Central memory CD4-positive, alpha-beta T cell (primary cell): ENCODE measurements at places on chromosomes 3 and 15.

DNA sequence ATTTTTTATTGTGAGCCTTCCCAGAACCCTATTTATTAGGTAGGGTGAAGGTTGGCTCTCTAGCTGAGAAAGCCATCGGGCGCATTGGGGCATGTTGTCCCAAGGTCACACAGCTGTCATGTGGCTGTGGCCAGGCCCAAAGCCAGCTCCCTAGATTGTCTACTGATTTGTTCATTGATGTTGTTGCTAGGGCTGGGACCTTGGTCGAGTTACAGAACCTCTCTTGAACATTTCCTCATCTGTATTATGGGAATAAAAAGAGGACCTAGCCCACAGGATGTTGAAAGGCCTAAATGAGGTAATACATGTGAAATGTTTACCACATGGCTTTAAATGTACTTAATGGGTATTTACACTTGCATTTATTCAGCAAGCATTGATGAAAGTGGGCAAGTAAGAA, 252.5 kb downstream of the SUCLG2 start:
- DNase-seq, result no peak

DNA sequence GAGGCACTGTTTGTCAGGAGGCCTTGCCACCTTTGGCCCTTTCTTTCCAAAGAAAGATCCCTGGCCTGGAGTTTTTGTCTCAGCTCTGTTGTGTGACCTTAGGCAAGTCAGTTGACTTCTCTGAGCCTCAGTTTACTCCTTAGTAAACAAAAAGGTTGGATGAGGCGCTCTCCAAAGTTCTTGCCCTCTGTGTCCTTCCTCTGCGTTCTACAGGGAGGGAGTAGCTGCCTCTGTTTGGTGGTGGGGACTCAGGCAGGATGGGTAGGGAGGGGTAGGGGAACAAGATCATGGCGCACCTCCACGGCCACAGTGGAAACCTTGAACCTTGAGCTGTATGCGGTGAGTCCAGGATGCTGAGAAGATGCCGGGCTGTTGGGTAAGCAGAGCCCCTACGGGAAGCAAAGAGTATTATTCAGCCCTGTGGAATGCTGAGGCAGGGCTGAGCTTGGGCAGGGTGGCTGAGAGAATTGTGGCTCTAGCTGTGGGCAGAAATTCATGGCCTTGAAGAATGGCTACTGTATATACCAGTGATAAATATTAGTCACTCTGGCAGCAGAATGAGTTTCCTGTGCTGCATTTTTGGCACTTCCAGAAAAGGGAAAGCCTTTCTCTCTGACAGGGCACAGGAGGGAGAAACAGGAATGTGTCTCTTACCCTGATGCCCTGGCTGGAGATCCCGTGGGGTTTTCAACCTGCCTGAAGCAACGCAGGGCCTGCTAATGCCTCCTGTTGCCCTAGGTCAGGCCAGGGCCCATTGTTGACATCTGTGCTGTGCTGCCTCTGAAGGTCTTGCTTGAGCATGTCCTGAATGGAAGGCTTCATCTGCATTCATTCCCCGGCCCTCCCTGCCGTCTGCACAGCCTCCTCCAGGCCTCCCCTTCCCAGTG, 39.9 kb downstream of the SMAD3 start:
- DNase-seq, result no peak

DNA sequence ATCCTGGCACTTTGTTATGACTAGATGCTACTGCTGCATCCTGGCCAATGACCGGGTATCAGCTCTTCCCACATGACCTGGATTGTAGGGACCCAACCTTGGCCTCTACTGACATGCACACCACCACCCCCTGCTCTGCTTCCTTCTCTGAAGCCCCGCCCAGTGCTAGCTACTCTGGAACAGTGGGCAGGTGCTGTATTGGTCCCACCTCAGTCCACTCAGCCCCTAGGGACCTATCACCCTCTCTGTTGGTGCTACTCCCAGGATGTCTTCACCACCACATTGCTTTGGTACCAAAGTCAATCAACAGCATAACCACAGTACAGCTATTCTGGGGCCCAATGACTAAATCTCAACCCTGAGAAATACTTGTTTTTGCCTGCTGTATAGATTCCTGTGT, 170.2 kb upstream of the PRICKLE2 start:
- DNase-seq, result no peak

DNA sequence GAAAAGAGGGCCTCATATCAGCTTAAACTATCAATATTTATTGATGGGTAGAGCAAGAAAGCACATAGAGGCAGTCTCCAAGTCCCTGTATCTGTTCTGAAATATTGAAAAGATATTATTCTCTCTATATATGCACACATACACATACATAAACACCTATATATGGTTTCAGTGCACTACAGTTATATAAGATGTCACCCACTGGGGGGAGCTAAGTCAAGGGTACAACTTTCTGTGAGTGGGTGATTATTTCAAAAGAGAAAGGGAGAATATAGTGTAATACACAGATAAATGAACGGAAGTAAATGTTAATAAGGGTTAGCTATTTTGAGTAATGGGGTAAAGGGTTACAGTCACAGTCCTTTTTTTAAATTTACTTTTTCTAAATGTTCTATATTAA, 8.8 kb downstream of the SNTN start:
- no peak for DNase-seq

- no peak for DNase-seq
Measured at GRCh38 chr3:171755656-171756055, 54.6 kb downstream of the PLD1 start.

DNA sequence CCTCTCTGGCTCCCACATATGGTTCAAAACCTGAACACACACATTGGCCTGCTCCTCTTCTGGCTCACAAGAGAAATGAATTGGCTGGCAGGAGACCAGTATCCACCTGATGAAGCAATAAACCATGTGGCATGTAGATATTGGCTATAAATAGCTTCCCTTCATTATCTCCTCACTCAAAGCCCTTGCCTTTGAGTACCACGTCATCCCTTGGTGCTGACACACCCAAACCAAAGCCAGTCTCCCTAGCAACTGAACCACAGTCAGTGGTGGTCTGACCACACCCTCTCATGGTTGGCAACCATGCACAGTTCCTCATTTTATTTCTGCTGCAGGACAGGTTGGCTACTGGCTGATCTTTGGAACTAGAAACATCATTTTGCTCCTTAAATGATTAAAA, 98.8 kb downstream of the ZNF621 start:
- DNase-seq, result peak; percentile 30

DNA sequence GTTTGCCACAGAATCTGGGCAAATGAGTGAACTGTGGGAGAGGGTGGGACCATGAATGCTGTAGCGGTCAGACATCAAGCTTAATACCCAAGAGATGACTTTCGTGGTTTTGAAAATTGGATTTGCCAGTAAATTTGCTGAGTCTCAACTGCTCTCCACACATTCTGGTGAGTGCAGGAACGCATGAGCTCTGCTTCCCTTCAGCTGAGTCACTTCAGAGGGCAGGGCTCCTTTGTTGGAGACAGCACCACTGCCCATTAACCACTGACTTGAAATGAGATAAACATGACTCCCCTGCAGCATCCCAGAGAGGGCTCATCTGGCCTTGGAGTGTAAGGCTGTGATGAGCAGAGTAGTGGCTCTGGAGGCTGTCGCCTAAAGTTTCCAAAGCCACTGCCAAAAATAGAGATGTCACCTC, 22.6 kb downstream of the RARRES1 start:
- no peak for DNase-seq

DNA sequence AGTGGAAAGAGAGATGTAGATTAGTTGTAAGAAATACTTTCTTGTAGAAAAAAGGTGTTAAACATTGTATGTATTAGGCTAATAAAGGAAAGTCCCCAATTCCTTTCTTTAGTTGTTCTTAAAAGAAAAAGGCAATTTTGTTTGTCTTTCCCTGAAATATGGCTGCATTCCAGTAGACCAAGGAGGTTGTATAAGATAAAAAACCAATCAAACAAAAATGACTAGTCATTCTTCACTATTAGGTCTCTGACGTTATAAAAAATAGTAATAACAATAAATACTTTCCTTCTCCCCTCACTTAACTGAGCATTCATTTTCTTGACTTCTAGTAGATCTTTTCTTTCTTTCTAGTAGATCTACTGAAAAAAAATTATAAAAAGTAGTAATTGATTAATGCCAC, 8.6 kb upstream of the PPM1L start:
- no peak for DNase-seq

GRCh38 chr3:58250093-58250707, 12.6 kb downstream of the ABHD6 start:
- DNase-seq, result no peak

DNA sequence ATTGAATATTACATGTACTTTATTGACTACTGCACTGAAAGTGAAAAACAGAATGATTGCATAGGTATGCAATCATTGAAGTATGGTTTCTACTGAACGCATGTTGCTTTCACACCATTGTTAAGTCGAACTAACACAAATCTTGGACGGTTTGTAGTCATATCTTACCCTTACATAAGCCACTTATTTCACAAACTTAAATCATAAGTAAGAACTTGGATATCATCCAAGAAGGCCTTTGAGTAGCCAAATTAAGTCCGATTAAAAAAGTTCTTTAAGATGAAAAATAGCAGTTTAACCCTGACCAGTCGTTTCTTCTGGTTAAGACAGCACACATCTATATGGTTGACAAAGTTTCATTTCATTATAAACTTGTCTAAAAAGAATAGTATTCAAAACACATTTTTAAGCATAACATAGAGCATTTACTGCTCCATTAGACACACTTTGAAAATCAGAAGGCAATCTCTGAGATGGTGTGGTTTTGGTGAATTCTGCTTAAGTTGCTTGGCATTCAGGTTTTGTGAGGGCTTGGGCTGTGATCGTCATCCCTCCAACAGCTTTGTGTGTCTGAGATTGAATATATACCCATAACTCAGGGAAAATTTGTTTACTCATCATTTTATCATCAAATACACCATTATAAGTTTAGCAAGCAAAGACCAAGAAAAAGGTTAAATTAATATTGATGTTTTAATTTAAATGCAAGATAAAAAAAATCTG, 92.2 kb downstream of the NFKBIZ start:
- no peak for DNase-seq

- DNase-seq, result no peak
Measured at GRCh38 chr15:47194718-47195117, 522.6 kb upstream of the SEMA6D start.

DNA sequence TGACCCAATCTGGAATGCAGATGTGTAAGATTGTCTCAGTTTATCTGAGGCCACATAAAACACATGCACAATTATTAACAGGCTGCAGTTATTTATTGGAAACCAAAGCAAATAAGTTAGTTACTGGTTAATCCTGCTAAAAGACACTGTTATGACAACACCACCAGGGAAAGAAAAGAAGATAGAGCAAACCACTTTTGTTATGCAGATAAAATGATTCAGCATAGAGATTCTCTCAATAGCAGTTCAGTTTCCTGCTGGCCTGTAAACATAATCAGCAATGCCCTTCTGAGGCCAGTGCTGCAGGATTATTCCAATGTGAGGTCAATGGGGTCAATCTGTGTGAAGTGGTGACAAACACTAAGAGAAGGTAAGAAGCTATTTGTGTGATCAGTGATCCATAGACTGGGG, 244.4 kb downstream of the ZBTB20 start:
- DNase-seq, result no peak

GRCh38 chr15:89824607-89824867, 9.9 kb upstream of the ANPEP start:
- DNase-seq, result no peak

DNA sequence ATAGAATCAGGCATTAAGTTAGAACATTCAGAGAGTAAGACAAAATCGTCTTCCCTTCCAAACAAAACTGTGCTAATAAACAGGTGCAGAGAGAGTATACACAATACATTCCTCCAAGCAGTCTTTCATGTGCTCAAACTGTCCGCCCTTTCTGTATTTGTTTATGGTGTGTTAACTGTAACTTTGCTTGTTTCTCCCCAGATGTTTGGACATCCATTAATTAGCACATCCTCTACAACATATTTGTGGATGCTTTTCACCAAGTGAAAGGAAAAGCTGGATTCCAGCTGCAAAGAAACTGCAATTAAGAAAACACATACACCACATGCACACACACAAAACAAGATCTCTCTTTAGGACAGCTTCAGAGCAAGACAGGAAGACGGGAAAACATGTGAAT, 912.6 kb downstream of the NTRK3 start:
- no peak for DNase-seq

DNA sequence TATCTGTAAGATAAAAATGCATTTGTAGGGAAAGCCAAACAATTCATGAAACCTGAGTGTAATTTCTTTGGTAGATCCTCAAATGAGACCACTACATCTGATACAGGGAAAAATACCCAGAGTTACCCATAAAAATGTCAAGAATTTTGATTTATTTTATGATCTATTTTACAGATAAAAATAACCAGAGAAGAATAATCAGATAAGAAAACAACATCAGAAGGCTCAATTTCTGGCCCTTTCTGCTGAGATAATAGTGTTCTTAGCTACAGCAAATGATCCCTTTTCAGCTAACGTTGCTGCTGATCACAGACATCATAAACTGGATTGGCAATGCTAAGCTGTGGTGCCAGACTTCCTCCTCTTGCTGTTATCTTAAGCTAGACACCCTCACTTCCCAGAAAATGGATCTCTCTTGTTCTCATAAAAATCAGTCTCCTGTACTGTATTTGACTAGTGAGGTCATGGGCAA, 21.3 kb upstream of the TMEM108 start:
- DNase-seq, result no peak

- no peak for DNase-seq
Measured at GRCh38 chr3:83096-83495, 113.5 kb upstream of the CHL1 start.

DNA sequence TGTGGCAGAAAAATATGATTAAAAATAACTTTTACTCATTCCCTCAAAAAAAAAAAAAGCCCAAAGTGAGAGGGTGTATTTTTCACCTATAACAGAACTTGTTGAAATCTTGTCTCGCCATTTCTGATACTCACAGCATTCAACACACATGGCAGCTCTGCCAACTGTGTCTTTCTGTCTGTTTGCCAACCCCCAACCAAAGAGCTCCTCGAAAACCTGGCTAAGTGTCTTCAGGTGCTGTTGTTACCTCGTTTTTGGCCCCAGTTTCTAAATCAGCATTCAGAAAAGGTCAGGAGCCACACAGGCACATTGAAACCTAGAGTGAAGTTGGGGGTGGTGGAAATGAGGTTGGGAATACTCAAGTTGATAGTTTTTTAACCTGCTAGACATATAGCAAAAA, 123.5 kb downstream of the TMEM108 start:
- no peak for DNase-seq

- DNase-seq, result no peak
Measured at GRCh38 chr15:29686079-29686425, 136.2 kb downstream of the TJP1 start.

- DNase-seq, result no peak
Measured at GRCh38 chr3:184602372-184603150, 41.0 kb downstream of the EPHB3 start.

GRCh38 chr15:99732124-99732750, 1.0 kb downstream of the LYSMD4 start:
- DNase-seq, result no peak

GRCh38 chr3:93911206-93911605, 62.5 kb downstream of the PROS1 start:
- no peak for DNase-seq

DNA sequence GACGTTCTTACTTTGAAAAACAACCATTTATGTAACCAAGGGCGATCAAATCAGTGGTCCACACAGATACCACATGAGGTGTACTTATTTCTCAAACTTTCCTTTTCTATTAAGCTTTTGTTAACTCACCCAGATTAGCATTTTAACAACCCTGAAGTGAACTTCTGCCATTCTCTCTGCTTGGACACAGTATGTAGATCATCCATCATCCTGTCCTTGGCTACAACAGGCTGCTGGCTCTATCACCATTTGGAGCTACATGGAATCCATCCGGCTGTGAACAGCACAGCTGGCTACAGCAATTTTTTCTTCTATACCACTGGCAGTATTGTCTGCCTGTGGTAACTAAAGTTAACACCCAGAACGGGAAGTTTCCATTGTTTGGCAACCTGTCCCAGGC, 4.4 kb downstream of the SEMA6D start:
- no peak for DNase-seq

- no peak for DNase-seq
Measured at GRCh38 chr3:155110022-155110421, 29.9 kb downstream of the MME start.
